ENCODE measurements at places on chromosomes 12 and 14. TPM values are rescaled to one million over a fixed set of nuclear protein-coding genes. Genes with fewer than 3 reads are reported as not detected.

RTL1 gene
- not detected for total RNA-seq

PRPF39 gene
- total RNA-seq, result 22.3 TPM

L2HGDH gene
- 11.4 TPM for total RNA-seq

RIMKLB gene
- 6.0 TPM for total RNA-seq

OASL gene
- 7.0 TPM for total RNA-seq

GMFB gene
- 85.7 TPM for total RNA-seq

LRRC43 gene
- total RNA-seq, result 0.57 TPM

RARG gene
- total RNA-seq, result 11.4 TPM

POTEM gene
- not detected for total RNA-seq

RPL10L gene
- total RNA-seq, result 5.2 TPM

PZP gene
- not detected for total RNA-seq

RASSF8 gene
- 14.2 TPM for total RNA-seq

REC8 gene
- total RNA-seq, result 5.1 TPM

KCNK13 gene
- total RNA-seq, result 0.15 TPM

CCDC197 gene
- total RNA-seq, result not detected

FOXG1 gene
- not detected for total RNA-seq

TSHR gene
- 0.25 TPM for total RNA-seq

NGB gene
- total RNA-seq, result 1.5 TPM

SLC25A47 gene
- not detected for total RNA-seq

PTGDR gene
- total RNA-seq, result 14.4 TPM

SIVA1 gene
- 153 TPM for total RNA-seq

PIANP gene
- total RNA-seq, result 1.2 TPM

PRIMA1 gene
- total RNA-seq, result 4.4 TPM

PDZRN4 gene
- 3.5 TPM for total RNA-seq

MMP19 gene
- 2.7 TPM for total RNA-seq

VWF gene
- total RNA-seq, result 63.2 TPM

PLEKHH1 gene
- total RNA-seq, result 47.1 TPM

ESYT1 gene
- total RNA-seq, result 72.8 TPM

HSPA2 gene
- 21.6 TPM for total RNA-seq

TAMALIN gene
- 15.2 TPM for total RNA-seq

DNAJC22 gene
- 34.2 TPM for total RNA-seq

TOMM20L gene
- total RNA-seq, result not detected

BEST3 gene
- not detected for total RNA-seq

AKAP6 gene
- total RNA-seq, result 10.3 TPM

ANAPC7 gene
- total RNA-seq, result 22.1 TPM

LHX5 gene
- total RNA-seq, result not detected

ZFHX2 gene
- 2.0 TPM for total RNA-seq

ZNF891 gene
- total RNA-seq, result 1.0 TPM

PMCH gene
- total RNA-seq, result not detected

CLEC4C gene
- not detected for total RNA-seq

ADCY6 gene
- 84.7 TPM for total RNA-seq

C12orf50 gene
- not detected for total RNA-seq

INHBC gene
- not detected for total RNA-seq

PLEKHD1 gene
- total RNA-seq, result 0.10 TPM

CELA1 gene
- total RNA-seq, result not detected

ATL1 gene
- total RNA-seq, result 11.9 TPM

KRT85 gene
- total RNA-seq, result not detected

RNASE7 gene
- 0.30 TPM for total RNA-seq

CS gene
- 437 TPM for total RNA-seq

USP44 gene
- total RNA-seq, result 0.22 TPM

RFLNA gene
- total RNA-seq, result 44.8 TPM

ASPG gene
- 7.5 TPM for total RNA-seq

STXBP6 gene
- 26.1 TPM for total RNA-seq

BLOC1S1 gene
- 214 TPM for total RNA-seq

METTL1 gene
- total RNA-seq, result 18.9 TPM

FAM186B gene
- total RNA-seq, result 0.27 TPM

GUCY2C gene
- 52.2 TPM for total RNA-seq
